COLO829 (cell line): ENCODE measurements at places on chromosomes 5 and 9.

DNA sequence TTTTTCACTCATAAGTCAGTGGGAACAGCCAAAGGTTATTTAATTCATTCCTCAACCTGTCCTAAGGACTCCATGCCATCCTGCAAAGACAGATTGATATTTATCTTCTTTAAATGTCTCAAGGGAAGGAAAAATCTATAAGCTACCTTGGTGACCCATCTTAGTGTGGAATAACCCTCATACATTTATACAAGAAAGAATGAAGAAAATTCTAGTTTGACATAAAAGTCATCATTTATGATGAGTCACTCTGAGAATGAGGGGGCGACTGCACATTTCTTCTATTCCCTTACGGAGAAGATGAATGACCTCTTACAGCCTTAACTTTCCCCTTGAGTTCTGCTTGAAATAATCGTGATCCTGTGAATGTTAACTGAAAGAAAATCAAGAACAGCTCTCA lies 26.8 kb upstream of the NUDT12 start:
- peak; percentile 45 for DNase-seq

GRCh38 chr5:110054240-110054639 lies 364.5 kb downstream of the MAN2A1 start:
- DNase-seq = peak; percentile 23

GRCh38 chr9:129069862-129070641 lies 10.9 kb upstream of the DOLPP1 start:
- no peak for DNase-seq

DNA sequence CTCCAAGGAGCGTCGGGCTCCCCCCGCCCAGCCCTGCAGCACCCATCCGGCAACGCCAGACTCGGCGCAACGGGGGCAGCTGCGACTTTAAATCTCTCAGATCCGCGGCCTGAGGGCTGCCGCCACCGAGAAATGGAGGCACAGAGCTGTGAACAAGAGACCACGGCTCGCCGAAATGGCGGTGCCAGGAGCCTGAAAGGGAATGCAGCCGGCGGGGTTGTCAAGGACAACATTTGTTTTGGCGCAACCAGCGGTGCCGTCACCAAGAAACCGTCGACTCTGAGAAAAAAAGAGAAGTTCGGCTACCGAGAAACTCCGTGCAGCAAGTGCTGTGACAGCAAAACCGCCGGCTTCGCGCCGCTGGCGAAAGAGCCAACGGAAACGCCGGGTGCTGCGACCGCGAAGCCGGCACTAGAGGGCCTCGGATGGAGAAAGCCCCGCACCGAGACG lies 2.1 kb upstream of the ANXA2R start:
- DNase-seq = no peak

DNA sequence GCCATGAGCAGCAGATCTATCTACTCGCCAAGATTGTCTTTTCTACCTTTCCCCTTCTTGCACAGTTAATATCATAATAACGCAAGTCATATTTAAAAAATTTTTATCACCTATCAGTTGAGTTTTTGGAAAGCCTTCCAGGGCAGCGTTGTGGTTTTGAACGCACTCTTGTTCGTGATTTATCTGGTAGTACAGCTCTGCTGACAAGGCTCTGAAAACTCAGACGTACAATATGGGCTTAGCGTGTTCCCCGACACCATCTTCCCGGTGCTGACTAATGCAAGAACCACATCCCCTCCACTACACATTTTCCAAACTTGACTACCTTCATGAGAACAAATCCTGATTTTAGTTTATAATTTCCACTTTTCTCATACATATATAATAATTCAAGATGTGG lies 1.6 kb upstream of the NFIL3 start:
- DNase-seq = no peak

- no peak for DNase-seq
Observed at GRCh38 chr9:82115331-82115730, 126.8 kb downstream of the SPATA31D1 start.

- no peak for DNase-seq
Observed at GRCh38 chr5:158641016-158641415, 458.7 kb downstream of the EBF1 start.

DNA sequence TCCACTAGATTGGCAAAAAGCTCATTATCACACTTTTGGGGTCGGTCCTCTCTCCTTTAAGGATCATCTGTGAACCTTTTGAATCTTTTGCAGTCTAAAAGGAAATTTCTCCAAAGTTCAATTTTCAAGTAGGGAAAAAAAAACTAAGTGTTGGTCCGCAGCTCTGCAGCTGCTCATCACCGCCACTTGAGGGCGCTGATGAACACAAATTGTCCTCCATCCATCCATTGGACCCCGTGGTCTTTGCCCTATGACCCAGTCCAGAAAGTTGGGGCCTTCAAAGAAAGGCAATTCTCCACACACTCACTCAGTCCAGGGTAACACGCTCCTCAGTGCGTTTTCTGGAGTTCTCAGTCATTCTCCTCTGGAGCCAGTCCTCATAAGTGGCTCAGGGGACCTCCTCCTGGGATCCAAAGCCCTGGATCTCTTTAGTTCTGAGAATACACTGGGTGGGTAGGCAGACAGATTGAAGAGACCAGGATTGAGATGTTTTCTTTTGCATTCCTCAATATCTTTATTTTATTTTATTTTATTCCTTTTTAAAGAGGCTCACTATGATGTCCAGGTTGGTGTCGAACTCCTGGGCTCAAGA lies 63.6 kb upstream of the SLC28A3 start:
- DNase-seq = peak; percentile 62

DNA sequence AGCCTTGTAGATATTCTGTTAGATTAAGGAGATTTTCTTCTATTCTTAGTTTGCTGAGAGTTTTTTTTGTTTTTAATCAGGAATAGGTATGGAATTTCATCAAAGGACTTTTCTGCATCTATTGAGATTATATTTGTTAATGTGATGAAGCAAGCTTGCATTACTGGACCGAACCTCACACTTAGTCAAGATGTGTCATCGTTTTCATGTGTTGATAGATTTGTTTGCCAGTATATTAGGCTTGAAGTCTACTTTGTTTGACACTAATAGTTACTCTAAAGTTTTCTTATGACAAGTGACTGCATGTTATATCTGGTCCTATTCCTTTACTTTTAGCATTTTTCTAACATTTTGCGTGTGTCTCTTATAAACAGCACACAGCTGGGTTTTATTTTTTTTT lies 12.4 kb upstream of the HACD4 start:
- DNase-seq = no peak

- no peak for DNase-seq
Observed at GRCh38 chr5:71533615-71534014, 53.5 kb upstream of the MCCC2 start.

GRCh38 chr9:5760338-5760737 lies 72.6 kb downstream of the ERMP1 start:
- DNase-seq = no peak

- no peak for DNase-seq
Observed at GRCh38 chr5:154749491-154749890, 5.7 kb upstream of the LARP1 start.

DNA sequence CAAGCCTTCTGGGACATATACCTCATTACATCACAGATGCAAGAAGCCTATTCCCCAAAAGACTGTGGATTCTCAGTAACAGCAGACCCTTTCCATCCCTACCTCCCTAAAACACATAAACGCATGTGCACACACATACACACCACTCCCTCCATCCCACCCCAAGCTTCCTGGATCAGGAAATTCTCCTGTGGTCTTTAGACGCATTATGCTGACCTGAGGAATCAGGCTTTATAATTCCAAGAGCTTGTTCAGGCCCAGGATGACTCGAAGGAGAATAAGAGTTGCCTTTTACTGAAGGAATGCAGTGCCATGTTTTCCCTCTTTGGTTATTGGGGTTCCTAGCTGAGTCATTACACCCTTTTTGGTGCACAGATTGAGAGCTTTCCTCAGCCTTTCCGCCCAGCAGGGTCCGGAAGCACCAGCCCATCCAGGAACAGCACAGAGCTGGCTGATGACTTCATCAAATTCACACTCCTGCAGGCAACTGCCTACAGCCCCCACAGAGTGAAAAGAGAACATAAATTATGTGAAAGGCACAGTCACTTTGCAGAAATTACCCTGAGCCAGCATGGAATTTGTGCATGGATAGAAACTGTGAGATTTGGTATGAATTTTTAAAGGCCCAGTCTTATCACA lies 385.0 kb upstream of the TRPC7 start:
- DNase-seq = no peak

- no peak for DNase-seq
Observed at GRCh38 chr9:11618241-11618805, 1005.5 kb upstream of the PTPRD start.

- no peak for DNase-seq
Observed at GRCh38 chr9:126338945-126339344, 12.3 kb downstream of the MVB12B start.

- DNase-seq = no peak
Observed at GRCh38 chr9:34383904-34384303, 7.2 kb upstream of the MYORG start.

DNA sequence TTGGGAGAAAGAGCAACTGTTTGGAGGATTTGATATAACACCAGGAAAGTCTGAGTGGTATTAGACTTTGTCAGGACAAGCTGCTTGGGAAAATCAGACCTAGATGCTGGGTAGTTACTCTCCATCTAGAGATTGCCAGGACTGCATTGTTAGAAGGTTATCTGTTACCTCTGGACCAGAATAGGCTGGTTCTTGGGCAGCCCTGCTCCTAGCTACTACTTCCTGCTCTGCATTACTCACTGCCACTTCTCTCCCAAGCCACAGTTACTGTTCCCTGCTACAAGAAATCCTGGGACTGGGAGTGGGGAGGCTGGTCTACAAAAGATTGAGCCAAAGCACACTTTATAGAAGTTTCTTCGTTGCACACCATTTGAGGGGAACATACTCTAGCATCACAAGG lies 95.5 kb upstream of the KCNN2 start:
- DNase-seq = no peak

DNA sequence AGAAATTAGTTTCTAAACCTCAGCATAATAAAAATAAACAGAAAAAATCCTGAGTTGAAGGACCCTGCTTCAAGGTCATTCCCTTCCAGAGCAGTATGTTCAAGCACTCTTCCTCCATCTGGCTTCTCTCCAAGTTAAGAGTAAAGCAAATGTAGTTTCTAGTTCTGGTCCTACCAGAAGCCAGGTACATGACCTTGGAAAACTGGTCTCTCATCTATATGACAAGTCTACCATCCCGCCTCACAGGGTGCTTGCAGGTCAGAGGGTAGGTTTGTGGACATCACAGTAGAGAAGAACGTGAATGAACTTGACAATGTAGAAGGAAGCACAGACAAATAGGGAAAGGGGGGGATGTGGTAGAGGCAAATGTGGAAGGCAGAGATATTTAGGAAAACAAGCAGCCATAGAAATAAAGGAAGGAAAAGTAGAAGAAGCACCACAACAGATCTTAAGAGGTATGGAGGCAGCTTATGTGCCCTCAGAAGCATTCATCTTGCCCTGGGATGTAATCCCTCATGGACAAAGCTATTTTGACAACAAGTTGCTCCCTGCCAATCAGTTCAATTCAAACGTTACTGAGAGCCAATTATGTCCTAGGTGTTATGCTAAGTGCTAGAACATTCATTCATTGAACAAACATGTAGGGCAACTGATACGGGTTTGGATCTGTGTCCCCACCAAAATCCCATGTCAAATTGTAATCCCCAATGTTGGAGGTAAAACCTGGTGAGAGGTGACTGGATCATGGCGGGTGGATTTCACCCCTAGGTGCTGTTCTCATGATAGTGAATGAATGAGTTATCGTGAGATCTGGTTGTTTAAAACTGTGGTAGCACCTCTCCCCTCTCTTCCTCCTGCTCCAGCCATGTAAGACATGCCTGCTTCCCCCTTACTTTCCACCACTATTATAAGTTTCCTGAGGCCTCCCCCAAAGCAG lies 23.7 kb upstream of the CTNNAL1 start:
- no peak for DNase-seq

- no peak for DNase-seq
Observed at GRCh38 chr9:89664896-89665329, 60.1 kb downstream of the GADD45G start.

- no peak for DNase-seq
Observed at GRCh38 chr5:177154003-177154643, 20.6 kb downstream of the NSD1 start.

DNA sequence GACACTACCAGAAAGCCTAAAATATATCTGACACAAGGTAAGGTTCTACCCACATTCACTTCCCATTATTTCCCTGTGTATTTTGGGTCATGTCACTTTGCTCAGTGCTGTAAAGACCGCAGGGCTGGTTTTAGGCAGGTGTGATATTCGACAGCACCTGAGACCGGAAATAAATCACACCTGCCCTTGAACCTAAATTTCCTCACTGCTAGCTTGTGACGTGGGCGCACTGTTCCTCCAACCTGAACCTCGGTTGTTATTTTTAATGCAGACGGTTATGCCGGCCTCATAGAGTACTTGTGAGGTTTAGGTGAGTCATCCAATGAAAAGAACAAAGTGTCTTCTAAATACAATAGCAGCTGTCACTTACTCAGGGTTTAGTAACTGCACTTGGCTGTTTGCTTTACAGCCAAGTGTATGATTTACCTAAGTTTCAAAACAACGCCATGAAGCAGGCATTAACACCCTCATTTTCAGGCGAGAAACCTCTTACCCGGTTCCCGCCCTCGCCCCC lies 20.7 kb upstream of the ZNF782 start:
- DNase-seq = no peak

GRCh38 chr5:178279723-178280438 lies 47.3 kb upstream of the PHYKPL start:
- peak; percentile 64 for DNase-seq

- no peak for DNase-seq
Observed at GRCh38 chr5:170296935-170297588, 515 bp downstream of the LCP2 start.
